ENCODE measurements at places on chromosomes 12 and 14.

- DNase-seq = no peak
Measured at GRCh38 chr12:110920324-110920910, at the start of gene MYL2. Gene MYL2 (minus strand): TSS chr12:110920579. CDS start chr12:110920529, 50 bp downstream.

DNA sequence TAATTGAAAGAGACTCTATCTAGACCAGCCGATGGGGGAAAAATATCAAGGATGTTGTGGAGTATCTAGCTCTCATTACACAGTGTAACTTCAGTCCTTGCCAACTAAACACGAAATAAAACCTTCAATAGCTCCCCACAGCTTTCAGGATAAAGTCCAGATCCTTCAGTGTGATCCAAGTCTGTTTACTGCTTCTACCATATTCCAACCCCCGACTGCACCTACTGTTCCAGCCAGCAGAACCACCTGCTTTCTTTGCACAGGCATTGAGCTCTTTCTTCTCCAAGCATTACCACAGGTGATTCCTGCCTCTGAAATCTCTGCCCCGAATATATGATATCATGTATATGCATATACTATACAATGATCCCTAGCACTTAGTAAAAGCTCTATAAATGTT lies 2.2 kb upstream of the LRRC23 start:
- no peak for DNase-seq

DNA sequence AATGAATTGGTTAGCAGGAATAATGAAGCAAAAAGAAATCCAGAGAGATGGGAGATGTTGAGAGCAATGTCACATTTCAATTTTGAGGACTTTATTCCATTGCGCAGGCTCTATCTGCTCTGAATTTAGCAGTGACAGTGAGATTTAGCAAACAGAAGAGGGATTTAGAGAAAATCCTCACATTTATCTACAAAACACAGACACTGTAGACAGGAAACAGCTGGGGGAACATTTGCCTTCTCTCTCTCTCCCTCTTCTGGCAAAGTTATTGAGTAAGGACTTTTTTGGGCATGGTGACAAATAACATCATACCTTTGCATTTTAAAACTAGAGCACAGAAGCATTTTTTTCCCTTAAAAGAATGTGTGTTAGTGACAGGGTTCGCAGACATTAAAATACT lies at the start of gene IGF1:
Gene IGF1, minus strand, starts transcription at position 158 of the 400 bp plus-strand sequence. CDS start 182 bp downstream, outside the sequence.
- DNase-seq = no peak

GRCh38 chr14:59020382-59020781 lies 168.1 kb upstream of the DAAM1 start:
- no peak for DNase-seq

- no peak for DNase-seq
Measured at GRCh38 chr12:53968214-53969127, 4.5 kb upstream of the HOXC11 start.

- DNase-seq = no peak
Measured at GRCh38 chr14:103227094-103227768, 104.0 kb downstream of the TNFAIP2 start.

- DNase-seq = no peak
Measured at GRCh38 chr14:85190251-85190650, 339.7 kb upstream of the FLRT2 start.

- no peak for DNase-seq
Measured at GRCh38 chr12:12542964-12543363, 19.7 kb downstream of the DUSP16 start.

All from brain pericyte (primary cell).